NCI-H2107 (cell line): ENCODE measurements at places on chromosomes 11 and 22.

GRCh38 chr22:48424201-48424627 lies 1403.5 kb downstream of the BRD1 start:
- DNase-seq = no peak

DNA sequence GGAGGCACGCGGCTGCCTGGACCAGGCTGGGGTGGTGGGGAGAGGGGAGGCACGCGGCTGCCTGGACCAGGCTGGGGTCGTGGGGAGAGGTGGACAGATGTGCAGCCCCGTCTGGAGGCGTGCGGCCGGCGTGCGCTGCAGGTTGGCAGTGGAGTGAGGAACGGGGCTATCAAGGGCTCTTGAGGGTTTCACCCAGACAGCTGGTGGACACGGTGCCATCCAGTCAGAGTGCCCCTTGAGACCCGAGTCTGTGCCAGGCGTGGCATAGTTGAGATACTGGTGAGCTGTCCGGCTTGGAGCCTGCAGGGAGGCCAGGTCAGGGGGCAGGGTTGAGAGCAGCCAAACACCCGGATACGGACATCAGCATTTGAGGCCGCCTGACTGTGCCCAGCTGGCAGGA lies 1.5 kb upstream of the GRAMD4 start:
- DNase-seq = no peak

DNA sequence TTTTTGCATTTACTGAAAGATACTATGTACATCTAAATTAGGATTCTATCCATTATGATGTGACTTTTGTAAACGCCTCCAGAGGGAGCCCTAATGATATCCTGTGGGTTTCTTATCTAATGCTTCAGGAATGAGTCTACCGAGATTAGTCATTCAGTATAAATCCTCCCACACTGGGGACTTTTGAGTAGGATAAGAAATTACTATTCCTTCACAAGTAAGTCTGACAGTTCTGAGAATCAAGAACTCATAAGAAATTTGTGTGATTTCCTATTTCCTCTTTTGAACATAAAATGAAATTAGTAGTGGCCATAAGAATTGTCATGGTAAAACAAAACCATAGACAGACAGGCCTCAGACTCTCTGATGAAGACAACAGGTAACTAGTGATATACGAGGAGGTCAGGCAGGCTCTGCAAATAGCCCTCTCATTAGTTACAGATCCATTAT lies 10.0 kb upstream of the OR5M1 start:
- DNase-seq = no peak

- no peak for DNase-seq
Observed at GRCh38 chr22:26471522-26471921, 12.1 kb downstream of the HPS4 start.

DNA sequence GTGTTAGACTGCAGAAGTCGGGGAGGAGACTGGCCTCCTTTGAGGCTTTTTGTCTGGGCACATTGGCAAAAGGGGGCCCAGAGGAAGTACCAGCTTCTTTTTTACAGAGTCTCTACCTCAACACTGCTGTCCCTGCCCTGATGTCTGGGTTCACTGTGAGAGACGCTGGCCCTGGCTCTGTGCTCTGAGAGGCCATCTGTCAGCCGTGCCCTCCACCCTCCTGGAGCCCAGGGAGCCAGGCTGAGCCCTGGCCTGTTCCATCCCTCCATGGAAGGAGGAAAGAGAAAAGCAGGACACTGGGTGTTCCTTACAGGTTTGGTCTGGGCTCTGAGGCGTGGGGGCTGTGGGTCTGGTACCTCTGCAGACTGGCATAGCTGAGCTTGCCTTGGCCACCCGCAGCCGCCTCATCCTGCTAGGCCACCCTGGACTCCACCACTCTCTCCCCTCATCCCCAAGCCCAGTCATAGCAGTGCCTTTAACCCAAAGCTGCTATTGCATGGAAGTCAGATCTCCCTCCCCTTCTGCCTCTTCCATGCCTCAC lies 105.5 kb upstream of the PARVA start:
- no peak for DNase-seq

- DNase-seq = no peak
Observed at GRCh38 chr11:127126986-127127385, 126.4 kb upstream of the KIRREL3 start.

DNA sequence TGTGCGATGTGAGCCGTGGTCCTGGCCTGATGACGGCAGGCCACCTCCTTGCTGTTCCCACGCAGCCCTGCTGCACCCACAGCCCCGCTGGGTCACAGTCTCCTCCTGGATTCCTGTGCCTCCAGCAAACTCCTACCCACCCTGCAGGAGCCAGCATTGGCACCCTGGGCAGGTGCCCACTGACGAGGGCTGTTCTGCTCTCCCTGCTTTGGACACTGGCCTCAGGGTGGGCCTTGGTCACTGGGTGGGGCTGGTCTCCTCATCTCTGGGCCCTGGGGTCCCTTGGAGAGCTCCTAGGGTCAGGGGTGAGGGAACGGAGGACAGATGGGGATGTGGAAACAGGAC lies 12.7 kb downstream of the TSPAN4 start:
- DNase-seq = no peak

DNA sequence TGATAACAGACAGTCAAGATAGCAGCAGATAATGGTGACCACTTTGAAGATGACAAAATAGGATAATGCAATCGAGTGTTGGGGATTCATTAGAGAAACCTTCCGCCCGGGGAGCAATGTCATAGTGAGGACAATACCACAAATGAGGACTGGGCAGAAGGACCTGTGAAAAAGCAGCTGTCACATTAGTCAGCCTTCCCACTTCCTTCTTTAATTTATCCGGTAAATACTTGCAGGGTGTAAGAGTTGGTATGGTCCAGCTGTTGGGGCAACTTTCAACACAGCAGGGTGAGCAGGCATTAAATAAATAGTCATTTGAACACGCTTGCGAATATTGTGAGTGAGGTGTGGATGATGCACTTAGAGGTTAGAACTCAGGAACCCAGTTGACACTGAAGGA lies 132.5 kb upstream of the KIRREL3 start:
- no peak for DNase-seq

DNA sequence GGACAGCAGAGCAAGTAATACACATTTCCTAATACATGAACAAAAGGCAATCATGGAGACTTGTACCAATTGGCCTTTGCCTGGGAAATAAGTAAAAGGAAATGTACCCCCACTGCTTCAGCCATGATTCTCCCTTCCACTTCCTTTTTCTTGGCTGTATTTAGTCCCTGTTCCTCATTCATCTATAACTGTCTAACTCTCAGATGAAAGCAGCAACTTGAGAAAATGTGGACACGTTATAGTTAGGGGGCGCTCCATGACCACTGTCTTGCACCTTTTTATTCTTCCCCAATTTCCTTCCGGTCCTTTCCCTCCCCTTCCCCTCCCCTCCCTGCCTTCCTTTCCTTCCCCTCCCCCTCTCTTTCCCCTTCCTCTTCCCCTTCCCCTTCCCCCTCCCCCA lies 61.3 kb upstream of the BARX2 start:
- DNase-seq = no peak

DNA sequence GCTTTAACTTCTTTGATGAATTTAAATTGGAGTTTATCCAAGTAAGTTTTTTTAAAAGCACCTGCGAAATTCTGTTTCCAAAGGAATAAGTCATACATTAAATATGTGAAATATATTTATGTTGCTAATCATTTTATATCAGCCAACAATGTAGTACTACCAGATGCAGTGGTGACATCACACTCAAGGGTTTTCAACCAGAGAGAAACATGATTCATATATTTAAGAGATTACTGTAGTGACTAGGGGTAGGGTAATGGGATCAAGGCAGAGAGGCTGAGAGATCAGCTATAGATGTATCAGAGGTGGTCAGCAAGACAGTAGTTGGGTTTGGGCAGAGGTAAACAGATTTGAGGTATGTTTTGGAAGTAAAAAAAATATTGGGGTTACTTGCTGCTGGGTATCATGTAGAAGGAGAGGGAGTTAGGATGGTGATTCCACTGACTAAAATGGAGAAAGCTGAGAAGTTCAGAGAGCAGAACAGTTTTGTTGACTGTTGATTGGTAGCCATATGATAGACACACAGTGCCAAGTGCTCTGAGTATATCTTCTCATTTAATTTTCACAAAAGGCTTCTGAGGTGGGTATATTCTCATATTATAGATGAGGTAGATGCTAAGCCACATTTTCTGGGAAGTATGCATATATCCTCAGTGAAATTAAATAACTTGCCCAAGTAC lies 39.4 kb downstream of the CEP57 start:
- no peak for DNase-seq

DNA sequence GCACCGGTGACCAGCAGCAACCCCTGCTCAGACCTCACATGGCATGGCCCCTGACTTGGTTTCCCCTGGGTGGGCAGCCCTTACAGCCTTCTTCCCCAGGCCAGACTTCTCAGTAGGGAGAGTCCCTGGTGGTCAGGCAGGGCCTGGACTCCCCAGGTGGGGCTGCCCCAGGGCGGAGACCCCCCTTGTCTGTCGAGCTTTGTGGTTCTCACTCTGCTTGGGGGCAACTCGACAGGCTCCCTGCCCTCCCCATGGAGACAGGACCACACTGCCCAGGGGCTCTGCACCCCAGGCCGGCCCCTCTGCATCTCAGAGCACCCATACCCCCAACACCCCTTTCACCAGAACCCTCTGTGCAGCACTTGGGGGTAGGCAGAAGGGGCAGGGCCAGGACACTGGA lies 87.7 kb downstream of the MORC2 start:
- DNase-seq = no peak

DNA sequence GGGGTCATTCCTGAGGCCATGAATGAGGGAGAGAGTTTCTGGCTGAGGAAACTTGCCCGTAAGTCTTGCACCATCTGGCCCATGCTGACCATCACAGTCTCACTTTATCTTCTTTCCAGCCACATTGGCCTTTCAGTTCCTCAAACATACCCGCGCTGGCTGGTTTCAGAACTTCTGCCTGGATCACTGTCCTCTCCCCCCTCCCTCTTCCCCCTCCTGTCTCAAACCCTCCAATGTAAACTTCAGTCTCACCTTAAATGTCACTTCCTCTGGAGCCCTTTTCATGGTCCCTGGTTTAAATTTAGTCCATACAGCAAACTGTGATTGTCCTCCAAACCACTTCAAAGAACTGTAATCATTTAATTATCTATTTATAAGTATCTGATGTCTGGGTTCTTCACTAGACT lies 3.7 kb upstream of the TMEM109 start:
- DNase-seq = no peak

- peak; percentile 16 for DNase-seq
Observed at GRCh38 chr22:30386960-30387827, at the start of gene RNF215. Gene RNF215, minus strand, starts transcription at chr22:30387411. Its CDS starts 98 bp downstream, at chr22:30387313.

GRCh38 chr11:107018902-107019493 lies 722 bp upstream of the GUCY1A2 start:
- DNase-seq = no peak

DNA sequence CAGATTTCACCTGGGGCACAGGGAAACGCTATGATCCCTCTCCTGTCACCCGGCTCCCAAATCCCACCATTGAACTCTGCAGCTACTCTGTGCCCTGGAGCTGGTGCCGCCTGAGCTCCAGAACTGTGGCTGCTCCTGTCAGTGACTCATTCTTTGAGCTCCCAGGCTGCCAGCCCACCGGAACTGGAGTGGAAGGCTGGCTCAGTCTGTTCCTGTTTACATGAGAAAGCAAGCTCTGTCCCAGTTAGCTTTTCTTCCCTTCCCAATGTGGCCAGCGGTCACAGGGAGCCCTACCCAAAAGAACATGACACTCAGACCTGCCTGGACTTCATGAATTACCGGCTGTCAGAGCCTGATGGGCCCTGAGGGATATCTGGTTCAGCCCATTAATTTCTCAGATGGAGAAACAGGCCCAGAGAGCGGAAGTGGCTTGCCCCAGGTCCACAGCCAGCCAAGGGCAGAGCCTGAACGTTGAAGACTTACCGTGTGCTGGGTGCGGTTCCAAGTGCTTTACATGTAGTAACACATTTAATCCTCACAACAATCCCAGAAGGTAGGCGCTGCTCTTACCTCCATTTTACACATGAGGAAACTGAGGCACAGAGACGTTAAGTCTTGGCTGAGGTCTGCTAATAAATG lies 23.8 kb upstream of the IGSF22 start:
- no peak for DNase-seq

DNA sequence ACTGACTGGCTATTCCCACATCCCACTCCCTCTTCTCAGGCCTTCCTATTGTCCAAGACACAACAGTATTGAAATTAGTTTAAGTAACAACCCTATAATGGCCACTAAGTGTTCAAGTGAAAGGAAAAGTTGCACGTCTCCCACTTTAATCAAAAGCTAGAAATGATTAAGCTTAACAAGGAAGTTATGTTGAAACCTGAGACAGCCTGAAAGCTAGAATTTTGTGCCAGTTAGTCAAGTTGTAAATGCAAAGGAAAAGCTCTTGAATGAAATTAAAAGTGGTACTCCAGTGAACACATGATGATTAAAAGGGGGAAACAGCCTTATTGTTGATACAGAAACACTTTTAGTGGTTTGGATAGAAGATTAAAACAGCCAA lies 332.7 kb downstream of the CASP12 start:
- no peak for DNase-seq

DNA sequence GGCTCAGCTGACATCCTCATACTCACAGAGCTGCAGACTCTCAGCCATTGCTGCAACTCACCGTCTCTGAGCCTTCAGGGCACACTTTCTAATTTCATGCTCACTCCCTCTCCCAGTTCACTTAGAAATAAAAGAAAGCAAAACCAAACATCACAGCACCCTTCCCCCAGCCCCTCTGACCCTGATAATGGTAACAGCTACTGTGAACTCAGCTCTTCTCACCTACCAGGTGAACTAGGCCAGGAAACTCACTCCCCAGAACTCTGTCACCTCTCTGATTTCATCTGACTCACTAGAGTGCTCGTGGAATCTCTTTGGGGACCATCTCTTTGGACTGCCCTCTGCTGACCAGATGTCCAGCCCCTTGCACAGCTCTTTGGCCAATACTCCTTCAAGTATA lies 14.5 kb upstream of the PARVA start:
- DNase-seq = no peak

GRCh38 chr11:93192163-93192562 lies 5.6 kb downstream of the SLC36A4 start:
- no peak for DNase-seq

- DNase-seq = no peak
Observed at GRCh38 chr11:92380882-92381281, 156.3 kb downstream of the FAT3 start.

DNA sequence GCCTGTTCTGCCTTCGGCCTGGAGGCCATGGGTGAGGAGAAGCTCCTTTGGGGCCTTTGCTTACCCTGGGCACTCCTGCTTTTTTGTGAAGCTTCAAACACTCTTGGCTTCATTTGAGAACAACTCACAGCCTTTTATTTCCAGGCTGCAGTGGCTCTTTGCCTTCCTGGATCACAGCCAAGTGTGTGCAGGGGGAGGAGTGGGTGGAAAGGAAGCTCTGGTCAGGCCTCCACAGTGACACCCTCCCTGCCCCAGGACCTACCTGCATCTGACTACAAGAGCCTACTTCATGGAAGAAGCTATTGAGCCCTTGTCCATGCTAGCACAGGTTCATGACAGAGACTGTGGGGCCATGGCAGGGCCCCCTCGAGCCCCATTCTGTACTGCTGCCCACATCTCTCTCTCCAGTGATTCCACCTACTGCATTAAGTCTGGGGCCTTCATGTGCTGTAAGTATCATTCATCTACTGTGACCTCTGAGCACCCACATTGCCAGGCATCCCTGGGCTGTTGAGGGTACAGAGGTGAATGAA lies 52.3 kb downstream of the GAB4 start:
- no peak for DNase-seq
